ENCODE measurements at places on chromosomes 16 and 17.

DNA sequence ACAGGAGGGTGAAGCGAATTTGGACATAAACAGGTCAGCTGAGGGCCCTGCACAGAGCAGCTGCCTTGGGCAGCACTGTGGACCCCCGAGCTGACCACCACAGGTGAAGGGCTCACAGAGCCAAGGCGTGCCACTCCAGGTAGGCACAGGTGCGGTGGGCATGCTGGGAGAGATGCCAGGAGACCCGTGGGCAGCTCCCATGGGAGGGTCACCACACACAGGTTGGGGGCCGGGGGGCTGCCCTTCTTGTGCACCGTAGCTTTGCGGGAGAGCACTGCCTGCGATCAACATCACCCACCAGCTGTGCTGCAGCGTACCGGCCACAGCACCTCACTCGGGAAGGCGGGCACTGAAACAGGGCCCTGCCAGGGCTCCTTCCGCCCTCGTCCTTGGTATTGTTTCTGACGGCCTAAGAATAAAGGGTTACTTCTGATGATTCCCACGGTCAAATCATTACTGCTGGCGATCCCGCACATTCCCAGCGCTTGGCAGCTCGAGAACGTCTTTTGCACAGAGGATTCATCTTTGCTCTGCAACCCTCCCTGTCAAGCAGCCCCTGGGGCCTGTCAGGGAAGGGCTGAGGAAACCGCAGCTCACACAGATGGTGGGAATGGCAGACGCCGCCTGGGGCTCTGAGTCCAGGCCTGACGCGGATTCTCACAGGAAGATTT, 181.7 kb downstream of the BANP start:
- DNase-seq = no peak

DNA sequence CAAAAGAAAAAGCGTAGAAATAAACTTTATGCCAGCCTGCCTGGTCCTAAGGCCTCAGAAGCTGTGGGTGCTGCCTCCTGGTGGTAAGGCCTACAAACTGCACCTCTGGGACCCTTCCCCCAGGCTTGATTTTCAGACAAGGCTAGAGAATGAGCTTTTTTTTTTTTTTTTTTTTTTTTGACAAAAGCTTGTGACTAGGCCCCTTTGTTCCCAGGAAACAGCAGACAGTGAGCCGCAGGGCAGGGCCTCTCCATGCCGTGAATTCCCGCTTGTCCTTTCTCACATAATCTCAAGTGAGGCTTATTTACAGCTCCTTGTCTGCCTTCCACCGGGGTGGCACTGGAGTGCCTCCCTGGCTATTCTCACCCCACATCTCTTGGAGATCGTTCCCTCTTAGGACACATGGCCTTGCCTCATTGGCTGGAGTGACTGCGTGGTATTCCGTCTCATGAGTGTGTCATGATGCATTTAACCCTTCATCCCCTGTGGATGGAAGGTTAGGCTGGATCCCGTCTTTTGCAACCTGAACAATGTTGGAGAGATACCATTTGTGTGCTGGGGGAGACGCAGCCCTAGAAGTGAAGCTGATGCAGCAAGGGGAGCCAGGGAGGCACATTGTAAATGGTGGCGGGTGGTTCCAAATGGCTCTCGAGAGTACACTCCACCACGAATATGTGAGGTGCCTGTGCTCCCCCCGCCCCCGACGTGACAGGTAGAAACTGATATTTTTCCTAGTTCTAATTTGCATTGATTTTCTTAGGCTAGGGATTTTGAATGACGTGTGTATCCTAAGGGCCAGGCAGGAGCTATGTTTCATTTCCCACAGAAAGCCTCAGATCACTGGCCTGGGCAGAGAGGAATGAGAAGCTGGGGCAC, 49.6 kb downstream of the USP22 start:
- peak; percentile 74 for DNase-seq

GRCh38 chr17:57877803-57878377, 28.0 kb upstream of the MRPS23 start:
- no peak for DNase-seq

- DNase-seq = no peak
These were observed 2.6 kb downstream of the TK2 start for GRCh38 chr16:66547101-66547989.

- no peak for DNase-seq
These were observed 44.9 kb downstream of the MEOX1 start for GRCh38 chr17:43616852-43617251.

DNA sequence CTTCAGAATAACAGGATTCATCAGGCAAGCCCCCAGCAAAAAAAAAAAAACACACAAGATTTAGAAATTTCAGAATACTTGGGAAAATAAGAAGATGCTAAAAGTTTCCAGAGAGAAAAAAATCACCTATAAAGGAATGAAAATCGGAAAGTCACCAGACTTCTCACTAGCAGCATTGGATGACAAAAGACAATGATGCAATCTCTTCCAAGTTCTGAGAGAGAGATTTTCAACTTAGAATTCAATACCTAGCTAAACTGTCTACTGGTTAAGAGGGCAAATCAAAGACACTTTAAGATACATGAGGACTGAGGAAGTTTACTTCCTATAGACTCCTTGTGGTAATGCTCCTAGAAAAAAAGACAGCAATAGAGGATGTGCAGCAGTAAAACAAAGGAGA, 23.9 kb upstream of the TNS4 start:
- DNase-seq = no peak

DNA sequence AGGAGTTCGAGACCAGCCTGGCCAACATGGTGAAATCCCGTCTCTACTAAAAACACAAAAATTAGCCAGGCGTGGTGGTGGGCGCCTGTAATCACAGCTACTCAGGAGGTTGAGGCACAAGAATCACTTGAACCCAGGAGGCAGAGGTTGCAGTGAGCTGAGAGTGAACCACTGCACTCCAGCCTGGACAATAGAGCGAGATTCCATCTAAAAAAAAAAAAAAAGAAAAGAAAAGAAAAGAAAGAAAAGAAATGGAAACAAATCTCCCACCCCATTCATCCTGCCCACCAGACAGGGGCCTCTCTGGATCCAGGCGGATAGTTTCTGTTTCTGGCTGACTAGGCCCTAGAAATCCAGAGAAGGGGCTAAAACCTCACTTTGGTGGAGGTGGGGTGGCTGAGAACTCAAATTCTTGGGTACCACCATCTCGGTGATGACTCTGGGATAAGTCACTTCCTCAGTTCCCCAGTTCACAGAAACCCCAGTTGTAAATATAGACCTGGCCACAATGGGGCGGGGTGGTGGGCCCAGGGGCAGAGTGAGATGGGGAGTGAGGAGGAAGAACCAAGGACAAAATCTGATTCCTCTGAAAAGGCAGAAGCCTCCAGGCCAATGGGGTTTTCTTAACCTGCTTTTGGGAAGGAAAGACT, 22.2 kb downstream of the SOCS1 start:
- no peak for DNase-seq

DNA sequence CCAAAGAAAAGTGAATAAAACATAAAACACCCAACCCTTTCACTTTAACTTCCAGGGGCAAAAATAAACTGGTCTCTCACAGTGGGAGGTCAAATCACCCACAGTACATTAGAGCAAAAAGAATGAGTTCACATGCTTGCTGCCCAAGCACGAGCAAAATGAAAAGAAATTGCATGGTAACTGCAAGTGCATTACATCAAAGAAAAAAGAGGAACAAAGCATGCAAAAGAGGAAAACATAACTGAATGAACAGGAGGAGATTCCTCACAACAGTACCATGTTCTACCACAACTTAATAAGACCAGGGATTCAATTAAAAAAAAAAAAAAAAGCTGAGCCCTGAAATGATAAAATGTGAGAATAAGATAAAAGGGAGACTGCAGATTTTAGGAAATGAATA, 12.3 kb downstream of the DNAH2 start:
- DNase-seq = no peak

DNA sequence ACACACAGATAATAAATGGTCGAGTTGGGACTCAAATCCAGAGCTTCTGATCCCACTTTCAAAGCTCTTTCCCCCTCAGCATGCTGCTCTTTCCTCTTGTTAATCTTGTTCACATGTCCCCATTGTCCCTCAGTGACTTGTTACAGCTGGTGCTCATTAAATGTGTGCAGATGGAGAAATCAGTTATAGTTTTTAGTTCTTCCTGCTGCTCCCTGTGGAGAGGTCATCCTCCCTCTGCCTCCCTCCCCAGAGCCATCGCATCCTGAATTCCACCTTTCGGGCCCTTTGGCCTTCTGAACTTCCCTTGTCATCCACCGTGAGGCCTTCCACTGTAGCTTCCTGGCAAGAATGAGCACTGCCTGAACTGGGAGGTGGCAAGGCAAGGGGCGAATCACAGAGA, 179.6 kb downstream of the WSCD1 start:
- DNase-seq = no peak

DNA sequence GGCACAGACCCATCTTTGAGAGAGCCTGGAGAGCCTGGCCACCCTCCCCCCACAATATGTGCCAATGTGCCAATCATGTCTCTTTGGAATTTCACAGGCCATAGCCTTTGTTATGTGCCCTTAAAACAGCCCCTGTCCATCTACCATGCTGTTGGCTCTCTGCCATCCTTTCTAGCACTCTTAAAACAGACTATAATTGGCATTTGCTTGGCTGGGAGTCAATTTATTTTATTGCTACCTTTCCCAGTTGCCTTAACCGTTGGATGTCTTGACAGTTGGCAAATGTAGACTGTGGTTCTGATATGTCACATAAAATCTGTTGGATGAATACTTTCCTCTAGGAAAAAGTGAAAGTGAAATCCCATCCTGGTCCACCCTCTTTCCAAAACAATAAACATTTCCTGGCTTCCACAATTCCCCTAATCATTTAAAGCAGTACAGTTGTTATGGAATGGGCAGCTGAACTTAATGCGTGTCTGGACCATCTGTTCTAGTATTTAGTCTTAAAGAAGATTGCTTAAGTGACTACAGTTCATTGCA, 394.0 kb downstream of the KCNJ2 start:
- DNase-seq = no peak

GRCh38 chr16:15866451-15866850, 9.6 kb upstream of the MYH11 start:
- DNase-seq = no peak

DNA sequence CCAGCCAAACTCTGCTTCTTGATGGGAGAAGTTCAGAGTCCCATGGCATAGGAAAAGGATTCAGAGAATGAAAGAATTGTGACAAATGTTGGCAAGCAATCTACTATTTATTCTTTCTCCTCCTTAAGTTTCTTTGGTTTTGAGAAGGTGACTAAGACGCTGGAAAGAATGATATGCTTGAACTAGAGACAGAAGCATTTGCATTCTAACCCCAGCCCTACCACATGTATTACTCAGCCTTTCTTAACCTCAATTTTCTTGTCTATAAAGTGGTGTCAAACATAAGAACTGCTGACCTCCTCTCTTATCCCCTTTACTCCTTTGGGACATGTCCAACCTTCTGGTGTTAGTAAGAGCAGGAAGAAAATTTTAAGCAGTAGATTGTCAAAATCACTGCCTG, 124.7 kb downstream of the HS3ST2 start:
- DNase-seq = no peak

DNA sequence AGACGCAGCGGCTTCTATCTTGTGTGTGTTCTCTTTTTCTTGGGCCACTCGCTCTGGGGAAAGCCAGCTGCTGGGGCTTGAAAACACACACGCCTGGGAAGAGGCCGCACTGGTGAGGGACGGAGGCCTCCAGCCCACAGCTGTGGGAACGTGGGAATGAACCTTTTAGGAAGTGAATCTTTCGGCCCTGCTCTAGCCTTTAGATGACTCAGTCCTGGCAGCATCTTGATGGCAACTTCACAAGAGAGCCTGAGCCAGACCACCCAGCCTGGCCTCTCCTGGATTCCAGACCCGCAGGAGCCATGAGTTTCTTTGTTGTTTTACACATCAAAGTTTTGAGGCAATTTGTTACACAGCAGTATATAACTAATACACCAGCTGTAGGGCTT, 2.2 kb upstream of the PDPK1 start:
- no peak for DNase-seq

- DNase-seq = no peak
These were observed 20.3 kb downstream of the TRIM25 start for GRCh38 chr17:56893503-56893902.

GRCh38 chr16:54627616-54628015, 303.0 kb upstream of the IRX5 start:
- DNase-seq = no peak
